ENCODE measurements at places on chromosomes 7 and 10. TPM values are rescaled to one million over a fixed set of nuclear protein-coding genes. Genes with fewer than 3 reads are reported as not detected.

The C10orf105 gene
- not detected for total RNA-seq

The ADIRF gene
- not detected for total RNA-seq

The ST8SIA6 gene
- total RNA-seq: 1.0 TPM

- DNase-seq: no peak
These were observed 137.4 kb downstream of the MDFIC start for GRCh38 chr7:115059321-115059720.

The STEAP1B gene
- total RNA-seq: not detected

- no peak for DNase-seq
These were observed 330.5 kb downstream of the DNAJB6 start for GRCh38 chr7:157667261-157667660.

- DNase-seq: no peak
These were observed 42.1 kb downstream of the CYP51A1 start for GRCh38 chr7:92092210-92092609.

GRCh38 chr10:120995768-120996167 lies 144.6 kb downstream of the WDR11 start:
- no peak for DNase-seq

The PLXDC2 gene
- 83.4 TPM for total RNA-seq
